ENCODE measurements at places on chromosomes 1 and 21.

- DNase-seq: peak; percentile 72
- peaks cover 24% of the 10 kb centered on the region for H3K4me1 ChIP-seq
- peaks cover 58% of the 10 kb centered on the region for H3K36me3 ChIP-seq
- H3K27ac ChIP-seq: peak overlapping the region; percentile 62
- H3K27me3 ChIP-seq: no peaks in the 10 kb centered on the region
Observed at GRCh38 chr1:201792534-201793305, 36.2 kb upstream of the IPO9 start.

GRCh38 chr1:164188497-164188896, 370.5 kb upstream of the PBX1 start:
- no peak overlapping the region for H3K27ac ChIP-seq
- H3K36me3 ChIP-seq: peaks cover 7% of the 10 kb centered on the region
- no peak overlapping the region for H3K4me3 ChIP-seq
- no peaks in the 10 kb centered on the region for H3K27me3 ChIP-seq
- DNase-seq: no peak
- peaks cover 3% of the 10 kb centered on the region for H3K4me1 ChIP-seq

DNA sequence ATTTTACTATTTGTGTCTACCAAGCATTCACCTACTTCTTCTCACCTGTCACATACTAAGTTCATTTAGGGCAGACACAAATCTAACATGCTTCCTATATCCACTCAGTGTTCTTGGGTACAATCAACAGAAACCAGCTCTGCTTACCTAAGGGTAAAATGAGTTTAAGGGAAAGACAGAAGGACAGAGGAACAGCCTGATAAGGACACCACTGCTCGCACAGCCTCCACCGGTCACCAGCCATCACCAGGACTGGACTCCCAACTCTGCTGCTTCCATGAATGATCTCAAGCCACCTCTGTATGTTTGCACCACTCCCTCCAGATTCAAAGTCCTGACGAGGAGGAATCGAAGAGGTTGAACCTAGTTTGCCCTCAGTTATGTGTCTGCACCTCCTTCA, 72.4 kb downstream of the JAK1 start:
- H3K36me3 ChIP-seq: no peaks in the 10 kb centered on the region
- no peak overlapping the region for H3K27ac ChIP-seq
- H3K27me3 ChIP-seq: no peaks in the 10 kb centered on the region
- DNase-seq: no peak

DNA sequence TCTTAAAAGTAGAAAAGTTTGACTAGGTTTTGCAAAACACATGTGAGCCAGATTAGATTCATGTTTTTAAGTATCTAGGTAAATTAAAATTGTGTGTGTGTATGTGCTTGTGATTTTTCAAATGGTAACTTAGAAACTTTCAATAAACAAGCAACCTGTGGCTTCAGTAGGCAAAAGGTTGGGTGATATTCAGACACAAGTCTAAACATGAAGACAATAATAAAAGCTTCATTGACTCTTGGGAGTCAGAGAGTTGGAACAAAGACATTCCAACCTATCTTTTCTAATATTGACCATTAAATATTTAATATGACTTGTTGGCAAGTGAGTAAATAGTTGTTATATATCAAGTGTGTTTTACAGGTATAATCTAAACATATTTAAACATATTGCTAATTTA, 1049.6 kb upstream of the ADGRL4 start:
- DNase-seq: no peak
- no peak overlapping the region for H3K4me3 ChIP-seq
- H3K27me3 ChIP-seq: no peaks in the 10 kb centered on the region
- no peak overlapping the region for H3K27ac ChIP-seq
- no peaks in the 10 kb centered on the region for H3K36me3 ChIP-seq

DNA sequence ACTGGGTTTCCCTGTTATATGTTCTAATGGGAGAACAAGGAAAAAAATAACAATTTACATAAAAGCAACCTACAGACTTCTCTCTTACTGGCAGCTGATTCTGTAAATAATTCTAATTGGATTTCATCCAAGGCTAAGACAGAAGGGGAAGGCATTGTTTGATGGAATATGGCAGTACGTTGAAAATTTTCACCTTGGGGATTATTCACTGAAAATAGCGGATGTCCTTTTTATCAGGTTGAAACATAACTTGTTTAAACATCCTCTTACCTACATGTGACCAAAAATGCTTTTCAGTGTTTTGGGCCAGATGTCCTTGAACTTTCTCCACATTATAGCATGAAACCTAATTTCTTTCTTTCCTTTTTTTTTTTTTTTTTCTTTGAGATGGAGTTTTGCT, 24.9 kb downstream of the TSNAX start:
- H3K36me3 ChIP-seq: peaks cover 15% of the 10 kb centered on the region
- no peak for DNase-seq
- H3K27me3 ChIP-seq: no peaks in the 10 kb centered on the region
- no peaks in the 10 kb centered on the region for H3K4me1 ChIP-seq
- no peak overlapping the region for H3K4me3 ChIP-seq

DNA sequence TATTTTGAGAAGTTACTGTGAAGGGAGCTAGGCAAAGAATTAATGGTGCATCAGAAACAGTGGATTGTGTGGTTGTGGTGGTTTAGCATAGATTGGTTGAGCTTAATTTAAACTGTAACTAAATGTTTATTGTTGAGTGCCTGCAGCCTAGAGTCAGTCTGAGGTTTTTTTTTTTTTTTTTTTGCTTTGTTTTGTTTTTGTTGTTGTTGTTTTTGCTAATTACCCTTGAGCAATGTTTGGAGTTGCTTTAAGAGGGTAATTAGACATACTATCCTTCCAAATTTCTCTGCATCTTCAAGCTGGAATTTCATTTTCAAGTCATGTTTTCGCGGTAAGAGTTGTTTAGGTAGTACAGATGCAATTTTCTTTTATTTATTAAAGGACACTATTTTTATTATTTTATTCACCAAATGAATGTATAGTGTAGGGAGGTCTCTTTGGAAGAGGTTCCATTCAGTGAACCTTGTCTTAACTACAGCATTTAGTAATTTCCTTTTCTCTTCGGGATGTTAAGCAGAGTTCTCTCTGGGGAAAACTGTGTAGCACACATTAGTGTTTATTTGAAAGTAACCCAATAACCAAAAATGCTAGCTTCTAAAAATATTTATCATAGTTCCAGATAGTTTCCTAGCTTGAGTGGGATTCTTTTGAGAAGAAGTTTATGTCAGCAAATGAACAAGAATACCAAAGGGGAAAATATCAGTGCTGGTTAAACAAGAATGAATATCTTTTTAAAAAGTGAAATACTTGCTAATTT, 82.3 kb downstream of the CLIC4 start:
- peak overlapping the region; percentile 75 for H3K27ac ChIP-seq
- H3K4me3 ChIP-seq: no peak overlapping the region
- no peak for DNase-seq
- H3K4me1 ChIP-seq: peaks cover 45% of the 10 kb centered on the region
- H3K27me3 ChIP-seq: no peaks in the 10 kb centered on the region

DNA sequence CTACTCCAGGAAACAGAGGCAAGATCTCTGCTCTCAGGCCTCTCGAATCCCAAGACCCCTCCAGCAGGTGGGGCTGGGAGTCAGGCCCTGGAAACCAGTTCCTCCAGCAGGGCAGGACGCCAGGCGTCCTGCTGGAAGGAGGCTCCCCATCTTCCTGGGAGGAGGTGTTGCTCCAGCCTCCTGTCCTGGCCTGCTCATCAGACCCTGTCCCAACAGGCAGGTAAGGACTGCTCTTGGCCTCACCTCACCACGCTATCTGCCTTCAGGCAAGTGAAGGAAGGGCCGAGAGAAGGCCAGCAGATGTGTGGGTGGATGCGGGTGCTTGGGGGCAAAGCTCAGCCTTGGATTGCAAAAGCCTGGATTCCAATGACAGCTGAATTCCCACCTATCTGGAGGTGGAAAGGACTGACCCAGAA, 82.9 kb downstream of the SSBP3 start:
- H3K27ac ChIP-seq: peak overlapping the region; percentile 91
- H3K4me3 ChIP-seq: no peak overlapping the region
- no peak for DNase-seq
- H3K36me3 ChIP-seq: peaks cover 18% of the 10 kb centered on the region

DNA sequence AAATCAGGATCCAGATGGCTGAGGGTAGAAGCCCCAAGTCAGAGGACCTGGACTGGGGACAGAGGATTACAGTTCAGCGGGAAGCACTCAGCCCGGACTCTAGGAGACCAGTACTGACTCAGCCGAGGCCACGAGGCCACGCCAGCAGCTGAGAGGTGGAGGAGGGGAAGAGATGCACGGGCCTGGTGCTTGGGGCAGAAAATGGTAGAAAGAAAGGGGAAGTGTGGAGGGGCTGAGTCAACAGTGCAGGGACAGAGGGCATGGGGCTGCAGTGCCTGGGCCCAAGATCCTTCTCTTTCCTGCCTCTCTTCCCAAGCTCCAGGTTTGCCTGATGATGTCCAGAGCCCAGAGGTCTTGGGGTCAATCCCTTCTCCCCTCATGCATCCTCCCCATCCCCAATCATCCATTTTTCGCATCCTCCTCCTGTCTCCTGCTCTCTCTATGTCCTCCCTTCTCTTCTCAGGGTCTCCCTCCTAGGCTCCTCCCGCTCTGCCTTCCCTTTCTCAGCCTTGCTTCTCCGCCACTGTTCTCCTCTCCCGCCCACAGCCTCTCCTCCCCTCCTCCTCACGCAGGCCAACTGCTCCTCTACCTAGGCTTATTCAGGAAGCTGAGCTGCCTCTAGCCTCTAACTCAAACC, 7.7 kb downstream of the ARHGEF2 start:
- peak overlapping the region; percentile 68 for H3K27ac ChIP-seq
- peaks cover 11% of the 10 kb centered on the region for H3K36me3 ChIP-seq
- H3K4me3 ChIP-seq: no peak overlapping the region
- peaks cover 38% of the 10 kb centered on the region for H3K4me1 ChIP-seq
- DNase-seq: no peak

GRCh38 chr1:222006715-222007114, 264.8 kb upstream of the DUSP10 start:
- H3K27me3 ChIP-seq: no peaks in the 10 kb centered on the region
- no peak overlapping the region for H3K4me3 ChIP-seq
- no peak for DNase-seq
- H3K36me3 ChIP-seq: no peaks in the 10 kb centered on the region
- H3K4me1 ChIP-seq: peaks cover 5% of the 10 kb centered on the region

- DNase-seq: no peak
- peaks cover 28% of the 10 kb centered on the region for H3K27me3 ChIP-seq
- peaks cover 4% of the 10 kb centered on the region for H3K36me3 ChIP-seq
- H3K4me1 ChIP-seq: peaks cover 15% of the 10 kb centered on the region
- H3K4me3 ChIP-seq: peak overlapping the region; percentile 63
Observed at GRCh38 chr1:234479310-234479559, 256 bp upstream of the TARBP1 start.

GRCh38 chr1:153343040-153343681, 5.5 kb downstream of the PGLYRP4 start:
- H3K27me3 ChIP-seq: peaks cover 45% of the 10 kb centered on the region
- no peaks in the 10 kb centered on the region for H3K36me3 ChIP-seq
- H3K4me3 ChIP-seq: no peak overlapping the region

DNA sequence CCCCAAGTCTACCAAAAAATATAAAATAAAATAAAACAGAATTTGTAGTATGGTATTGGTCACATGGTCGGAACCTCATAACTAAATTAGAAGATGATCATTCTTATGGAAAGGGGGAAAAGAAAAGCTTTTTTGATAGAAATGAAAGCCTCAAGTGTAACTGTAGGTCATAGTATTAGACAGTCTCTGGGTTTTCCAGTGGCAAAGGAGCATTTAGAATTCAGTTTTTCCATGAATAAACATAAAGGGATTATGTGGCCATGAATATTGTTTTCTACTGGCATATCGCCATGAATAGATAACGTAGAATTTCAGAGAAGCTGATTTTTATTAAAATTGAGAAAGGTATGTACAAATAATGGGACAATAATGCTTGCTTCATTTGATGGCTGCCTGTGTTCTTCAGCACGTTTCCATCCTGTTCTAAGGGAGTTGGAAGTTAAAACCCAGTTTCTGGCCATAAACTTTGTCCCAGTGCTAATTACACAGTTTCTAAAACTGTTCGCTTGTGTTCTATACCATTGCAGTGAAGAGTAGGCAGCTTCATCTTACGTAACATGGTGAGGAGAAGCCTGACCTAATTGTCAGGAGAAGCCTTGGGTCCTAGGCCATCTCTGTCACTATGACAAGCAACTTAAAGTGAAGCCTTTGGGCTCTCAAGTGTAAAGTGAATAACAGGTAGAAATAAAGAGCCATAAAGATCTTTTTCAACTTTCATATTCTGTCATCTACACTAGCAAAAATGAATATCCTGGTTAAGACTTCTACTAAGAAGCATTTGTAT, 70.5 kb upstream of the PGD start:
- peaks cover 30% of the 10 kb centered on the region for H3K36me3 ChIP-seq
- peaks cover 10% of the 10 kb centered on the region for H3K4me1 ChIP-seq
- no peak for DNase-seq
- H3K4me3 ChIP-seq: no peak overlapping the region

DNA sequence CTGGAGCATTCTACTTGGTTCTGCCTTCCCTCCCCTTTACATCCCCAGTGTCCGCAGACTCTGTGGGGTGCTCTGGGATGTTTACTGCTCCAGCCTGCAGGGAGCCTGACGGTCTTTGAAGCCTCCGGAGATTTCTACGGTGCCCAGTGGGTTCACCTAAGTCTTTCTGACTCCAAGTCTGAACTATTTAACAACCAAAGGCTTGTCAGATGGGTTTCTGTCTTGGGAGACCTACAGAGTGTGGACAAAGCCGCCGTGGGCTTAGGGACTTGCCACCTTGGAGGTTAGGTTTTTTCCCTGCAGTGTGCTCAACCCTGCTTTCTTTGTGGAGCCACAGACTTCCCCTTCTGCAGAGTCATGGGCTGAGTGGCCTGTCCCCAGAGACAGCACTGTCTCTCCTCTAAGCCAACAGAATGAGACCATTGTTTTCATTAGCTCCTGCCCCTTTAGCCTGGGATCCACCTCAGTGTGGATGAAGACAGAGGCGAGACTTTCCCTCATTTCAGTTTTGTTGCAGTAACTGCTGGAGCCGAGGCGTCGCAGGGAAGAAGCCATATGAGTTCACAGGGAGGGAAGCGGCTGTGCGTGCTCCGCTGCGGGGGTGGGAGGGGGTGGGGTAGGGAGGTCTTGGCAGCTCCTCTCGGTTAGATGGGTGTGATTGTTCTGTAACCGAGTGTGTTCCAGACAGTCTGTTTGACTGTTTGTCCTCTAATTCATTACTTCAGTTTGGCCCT, 120.7 kb downstream of the CNIH3 start:
- H3K27me3 ChIP-seq: peaks cover 8% of the 10 kb centered on the region
- H3K4me3 ChIP-seq: no peak overlapping the region
- no peak overlapping the region for H3K27ac ChIP-seq
- no peaks in the 10 kb centered on the region for H3K36me3 ChIP-seq
- peaks cover 30% of the 10 kb centered on the region for H3K4me1 ChIP-seq

DNA sequence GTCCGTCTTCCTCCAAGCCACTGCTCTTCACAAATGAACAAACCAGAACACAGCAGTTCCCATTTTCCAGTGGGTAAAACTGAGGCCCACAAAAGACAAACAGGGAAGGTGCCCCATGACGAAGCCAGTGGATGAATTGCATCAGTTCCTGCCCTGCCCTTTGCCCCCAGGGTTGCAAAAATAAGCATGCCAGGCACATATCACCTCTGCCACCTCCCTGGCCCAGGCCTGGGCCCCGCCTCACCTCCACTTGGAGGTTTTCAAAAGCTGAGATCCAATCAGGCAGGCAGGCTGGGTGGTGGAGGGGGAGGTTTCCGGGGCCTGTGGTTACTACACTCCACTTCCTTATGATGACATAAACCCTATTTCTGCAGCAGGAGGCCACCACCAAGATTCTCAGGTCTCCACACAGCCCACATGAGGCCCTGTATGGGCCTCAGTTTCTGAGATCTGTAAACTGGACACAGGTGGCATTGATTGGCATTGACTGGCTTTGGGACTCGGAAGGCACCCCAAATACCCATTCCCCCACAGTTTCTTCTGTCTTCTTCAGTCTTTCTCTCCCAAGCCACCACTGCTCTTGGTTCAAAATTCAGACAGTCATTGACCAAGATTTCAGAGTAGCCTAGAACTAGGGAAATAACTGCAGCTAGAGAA, 4.1 kb downstream of the KIF21B start:
- H3K4me3 ChIP-seq: no peak overlapping the region
- peaks cover 66% of the 10 kb centered on the region for H3K4me1 ChIP-seq
- no peaks in the 10 kb centered on the region for H3K36me3 ChIP-seq
- DNase-seq: no peak
